Germinal center (tissue), 1 donor: ENCODE measurements at places on chromosomes 4 and X.

- DNase-seq = no peak
Observed at GRCh38 chr4:65102419-65102818, 567.9 kb downstream of the EPHA5 start.

DNA sequence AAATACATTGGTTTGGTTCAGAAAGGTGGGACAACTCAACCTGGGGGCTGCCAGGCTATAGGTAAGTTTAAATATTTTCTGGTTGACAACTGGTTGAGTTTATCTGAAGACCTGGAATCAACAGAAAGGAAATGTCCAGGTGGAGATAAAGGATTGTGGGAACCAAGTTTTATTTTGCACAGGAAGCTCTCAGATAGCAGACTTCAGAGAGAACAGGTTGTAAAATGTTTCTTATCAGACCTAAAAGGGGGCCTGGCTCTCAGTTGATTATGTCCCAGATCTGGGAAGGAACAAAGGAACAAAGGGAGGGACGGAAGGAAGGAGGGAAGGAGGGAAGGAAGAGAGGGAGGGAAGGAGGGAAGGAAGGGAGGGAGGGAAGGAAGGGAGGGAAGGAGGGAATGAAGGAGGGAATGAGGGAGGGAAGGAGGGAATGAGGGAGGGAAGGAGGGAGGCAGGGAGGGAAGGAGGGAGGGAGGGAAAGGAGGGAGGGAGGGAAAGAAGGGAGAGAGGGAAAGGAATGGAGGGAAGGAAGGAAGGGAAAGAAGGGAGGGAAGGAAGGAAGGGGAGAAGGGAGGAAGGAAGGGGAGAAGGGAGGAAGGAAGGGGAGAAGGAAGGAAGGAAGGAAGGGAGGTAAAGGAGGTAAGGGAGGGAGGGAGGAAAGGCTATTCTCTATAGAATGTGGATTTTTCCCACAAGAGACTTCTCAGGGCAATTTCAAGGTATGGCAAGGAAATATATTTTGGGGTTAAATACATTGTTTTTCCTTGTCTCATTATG lies 186.7 kb downstream of the DHRSX start:
- DNase-seq = no peak

GRCh38 chrX:19747652-19748610 lies 139.5 kb downstream of the SH3KBP1 start:
- DNase-seq = peak; percentile 39

GRCh38 chr4:76654084-76654483 lies 219.1 kb downstream of the SHROOM3 start:
- DNase-seq = no peak

- no peak for DNase-seq
Observed at GRCh38 chrX:147351644-147352043, 537.1 kb upstream of the CXorf51A start.

DNA sequence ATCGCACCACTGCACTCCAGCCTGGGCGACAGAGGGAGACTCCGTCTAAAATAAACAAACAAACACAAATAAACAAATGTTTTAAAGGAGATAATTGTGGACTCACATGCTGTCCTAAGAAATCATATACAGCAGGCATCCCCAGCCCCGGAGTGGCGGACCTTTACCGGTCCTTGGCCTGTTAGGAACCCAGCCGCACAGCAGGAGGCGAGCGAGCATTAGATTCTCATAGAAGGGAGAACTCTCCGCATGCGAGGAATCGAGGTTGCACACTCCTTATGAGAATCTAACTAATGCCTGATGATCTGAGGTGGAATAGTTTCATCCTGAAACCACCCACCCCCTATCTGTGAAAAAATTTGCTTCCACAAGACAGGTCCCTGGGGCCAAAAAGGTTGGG lies 39.0 kb downstream of the EIF2S3 start:
- DNase-seq = no peak

DNA sequence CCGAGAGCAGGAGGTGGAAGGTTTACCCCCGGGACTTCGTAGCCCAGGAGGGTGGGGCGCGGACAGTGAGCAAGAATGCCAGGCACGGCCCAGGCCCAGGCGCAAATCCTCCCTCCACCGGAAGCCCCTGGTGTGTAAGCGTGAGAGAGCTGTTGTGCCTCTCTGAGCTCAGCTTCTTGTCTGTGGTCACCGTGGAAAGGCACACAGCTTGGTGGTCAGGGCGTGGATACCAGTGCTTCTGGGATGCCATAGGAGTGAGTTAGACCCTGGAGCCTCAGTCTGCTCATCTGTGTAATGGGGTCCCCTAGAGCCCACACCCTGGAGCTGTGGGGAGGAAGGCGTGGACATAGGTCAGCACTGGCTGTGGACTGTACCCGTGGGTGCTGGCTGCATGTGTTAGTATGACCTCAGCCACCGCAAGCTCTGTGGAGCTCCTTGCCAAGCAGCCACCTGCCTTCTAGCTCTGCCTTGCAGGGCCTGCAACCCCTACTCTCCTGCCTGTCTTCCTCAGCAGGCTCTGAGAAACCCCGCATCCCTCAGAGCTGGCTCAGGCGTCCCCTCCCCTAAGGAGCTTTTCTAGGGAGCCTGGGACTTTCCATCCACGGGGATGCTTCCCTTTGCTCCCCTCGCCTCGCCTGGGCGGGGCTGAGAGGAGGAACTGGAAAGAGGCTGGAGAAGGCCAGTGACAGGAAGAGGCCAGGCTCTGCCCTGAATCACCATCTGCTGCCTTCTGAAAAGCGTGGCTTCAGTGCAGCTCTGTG lies 28.0 kb upstream of the AFAP1 start:
- no peak for DNase-seq

DNA sequence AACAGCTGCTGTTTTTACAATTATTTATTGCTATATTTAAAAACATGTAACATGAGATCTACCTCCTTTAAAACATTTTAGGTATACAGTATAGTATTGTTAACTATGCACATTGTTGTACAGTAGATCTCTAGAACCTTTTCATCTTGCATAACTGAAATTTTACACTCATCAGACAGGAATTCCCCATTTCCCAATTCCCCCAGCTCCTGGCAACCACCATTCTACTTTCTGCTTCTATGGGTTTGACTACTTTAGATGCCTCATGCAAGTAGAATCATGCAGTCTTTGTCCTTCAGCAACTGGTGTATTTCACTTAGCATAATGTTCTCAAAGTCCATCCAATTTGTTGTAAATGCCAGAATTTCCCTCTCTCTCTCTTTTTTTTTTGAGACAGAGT lies 9.7 kb upstream of the LSM6 start:
- DNase-seq = no peak
